ENCODE measurements at places on chromosomes 5 and 9.

DNA sequence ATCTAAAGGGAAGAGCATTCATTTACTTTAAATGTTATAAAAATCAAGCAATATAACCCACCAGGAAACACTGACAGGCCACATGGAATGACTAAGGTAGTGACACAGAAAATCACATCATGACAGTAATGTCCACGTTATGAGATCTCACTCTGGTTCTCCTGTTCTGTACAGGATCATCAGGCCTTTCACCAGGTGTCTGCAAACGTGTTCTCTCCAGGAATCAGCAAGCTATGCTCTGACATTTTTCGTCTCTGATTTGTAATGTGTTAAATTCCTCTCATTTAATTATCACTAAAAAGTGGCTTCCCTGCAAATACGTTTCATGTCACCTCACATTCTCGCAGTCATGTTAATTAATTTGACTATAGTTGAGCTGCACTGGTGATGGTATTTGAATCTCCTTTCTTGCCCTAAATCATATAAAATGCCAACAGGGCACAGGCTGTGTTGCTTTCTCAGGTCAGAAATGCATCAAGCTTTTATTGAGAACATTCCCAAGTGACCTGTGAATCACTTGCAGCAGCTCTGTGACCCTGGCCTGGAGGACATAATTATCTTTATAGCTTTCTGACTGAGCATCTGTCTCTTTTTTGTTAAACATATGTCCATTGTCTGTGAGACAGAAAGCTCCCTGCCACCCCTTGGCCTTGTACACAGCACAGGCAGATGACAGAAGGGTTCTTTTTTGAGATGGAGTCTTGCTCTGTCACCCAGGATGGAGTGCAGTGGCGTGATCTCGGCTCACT, 196.2 kb downstream of the DIRAS2 start:
- DNase-seq = no peak

GRCh38 chr9:99824378-99825171, 2.9 kb downstream of the NR4A3 start:
- DNase-seq = peak; percentile 42

- DNase-seq = no peak
These were observed 3.7 kb upstream of the NIPAL4 start for GRCh38 chr5:157456301-157456700.

- DNase-seq = no peak
These were observed 124.9 kb downstream of the SPOCK1 start for GRCh38 chr5:137374110-137374714.

DNA sequence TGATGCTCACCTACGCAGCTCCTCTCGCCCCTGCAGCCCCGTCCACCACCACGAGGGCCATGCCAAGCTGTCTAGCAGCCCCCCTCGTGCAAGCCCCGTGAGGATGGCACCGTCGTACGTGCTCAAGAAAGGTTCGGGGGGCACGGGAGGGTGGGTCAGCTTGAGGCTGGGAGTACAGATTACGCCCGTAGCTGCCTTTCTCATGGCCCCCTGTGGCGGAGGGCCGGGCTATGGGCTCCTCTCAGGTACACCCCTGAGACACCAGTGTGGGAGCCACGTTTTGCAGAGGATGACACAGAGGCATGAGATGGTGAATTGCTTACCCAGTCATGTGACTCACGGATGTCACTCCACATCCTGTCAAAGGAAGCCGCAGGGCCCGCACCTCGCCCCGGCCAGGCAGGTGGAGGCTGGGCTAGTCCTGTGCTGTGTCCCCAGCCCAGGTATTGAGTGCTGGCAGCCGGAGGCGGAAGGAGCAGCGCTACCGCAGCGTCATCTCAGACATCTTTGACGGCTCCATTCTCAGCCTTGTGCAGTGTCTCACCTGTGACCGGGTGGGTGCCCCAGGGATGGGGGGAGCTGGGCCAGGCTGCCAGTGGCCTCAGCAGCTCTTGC, 33.7 kb downstream of the USP20 start:
- DNase-seq = peak; percentile 66

DNA sequence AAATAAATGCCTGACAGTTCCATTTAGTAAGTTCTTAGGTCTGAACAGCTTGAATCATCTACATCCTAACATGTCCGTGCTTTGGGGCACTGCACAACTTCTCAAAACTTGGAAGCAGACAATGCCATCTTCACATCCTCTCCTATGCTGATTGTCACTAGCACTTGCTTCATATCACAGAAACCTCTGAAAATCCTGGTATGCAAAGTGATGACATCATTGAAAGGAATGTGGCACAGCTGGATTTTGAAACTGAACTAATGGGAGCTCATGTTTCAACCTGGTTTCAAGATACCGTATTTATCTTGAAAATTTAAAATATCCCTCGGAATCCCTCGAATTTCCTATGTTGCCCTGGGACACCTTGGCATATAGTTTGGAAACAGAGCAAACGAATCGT, 490.2 kb upstream of the DAP start:
- DNase-seq = no peak

DNA sequence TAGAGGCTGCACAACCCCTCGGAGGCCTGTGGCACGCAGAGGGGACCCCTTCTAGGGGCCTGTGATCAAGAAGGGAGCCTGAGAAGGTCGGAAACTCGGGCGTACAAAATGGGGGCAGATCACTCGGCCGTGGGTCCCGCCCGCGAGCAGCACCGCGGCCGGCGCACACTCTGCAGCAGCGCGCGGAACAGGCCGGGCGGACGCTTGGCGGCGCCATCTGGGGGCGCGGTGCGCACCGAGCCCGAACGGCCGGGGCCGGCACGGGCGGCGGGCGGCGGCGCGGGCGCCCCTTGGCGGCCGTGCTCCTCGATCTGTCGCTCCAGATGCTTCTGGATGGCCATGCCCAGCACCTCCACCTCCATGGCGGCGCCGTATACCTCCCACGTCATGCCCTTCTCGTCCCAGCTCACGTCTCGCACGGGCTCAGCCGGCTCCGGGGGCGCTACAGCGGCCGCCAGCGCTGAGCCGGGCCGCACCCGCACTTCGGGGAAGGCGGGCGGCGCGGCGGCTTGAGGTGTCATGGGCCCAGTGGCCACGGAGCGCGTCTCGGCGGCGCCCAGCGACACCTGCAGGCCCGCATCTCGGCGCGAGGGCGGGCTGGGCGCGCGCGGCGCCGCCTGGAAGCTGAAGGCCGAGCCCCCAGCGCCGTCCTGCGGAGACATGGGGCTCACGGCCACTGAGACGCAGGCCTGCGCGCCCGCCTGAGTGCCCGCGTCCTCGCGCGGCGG, 13.1 kb downstream of the GPRIN1 start:
- DNase-seq = peak; percentile 59

- no peak for DNase-seq
These were observed 74.8 kb downstream of the ICE1 start for GRCh38 chr5:5497152-5497788.

DNA sequence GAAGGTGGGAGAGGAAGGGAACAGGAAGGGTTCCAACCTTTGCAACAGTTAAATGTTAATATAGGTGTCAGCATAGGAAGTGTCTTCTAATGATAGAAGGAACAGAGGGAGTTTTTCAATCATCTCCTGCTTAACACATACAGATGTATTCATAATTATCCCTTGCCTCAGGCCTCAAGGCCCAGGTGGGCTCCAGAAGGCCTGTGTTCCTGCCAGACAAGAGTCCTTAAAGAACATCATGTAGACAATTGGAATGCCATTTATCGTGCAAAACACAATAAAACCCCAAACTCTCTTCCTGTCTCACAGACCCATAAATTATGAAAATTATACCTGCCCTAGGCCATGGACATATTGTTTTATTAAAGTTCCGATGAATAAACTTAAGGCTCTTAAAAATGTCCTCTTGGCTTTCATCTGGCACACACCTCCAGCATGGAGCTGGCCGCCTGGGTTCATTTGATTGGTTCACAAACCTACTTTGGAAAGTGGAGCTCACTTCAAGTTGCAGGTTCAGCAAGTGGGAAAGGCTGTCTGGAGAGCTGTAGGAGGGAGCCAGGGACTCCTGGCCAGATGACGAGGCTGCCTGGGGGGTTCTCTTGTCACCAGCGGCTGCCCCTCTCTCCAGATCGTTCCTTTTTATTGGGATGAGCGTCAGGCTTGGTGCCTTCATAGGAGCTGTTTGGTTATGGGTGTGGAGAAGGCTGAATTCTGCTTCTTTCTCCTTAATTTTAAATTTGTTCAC, 17.5 kb downstream of the SPRY4 start:
- no peak for DNase-seq

- no peak for DNase-seq
These were observed 30.4 kb upstream of the FABP6 start for GRCh38 chr5:160198841-160199409.

GRCh38 chr5:57753446-57753845, 270.8 kb upstream of the ACTBL2 start:
- no peak for DNase-seq

GRCh38 chr9:36029202-36029601, 7.5 kb upstream of the RECK start:
- no peak for DNase-seq

DNA sequence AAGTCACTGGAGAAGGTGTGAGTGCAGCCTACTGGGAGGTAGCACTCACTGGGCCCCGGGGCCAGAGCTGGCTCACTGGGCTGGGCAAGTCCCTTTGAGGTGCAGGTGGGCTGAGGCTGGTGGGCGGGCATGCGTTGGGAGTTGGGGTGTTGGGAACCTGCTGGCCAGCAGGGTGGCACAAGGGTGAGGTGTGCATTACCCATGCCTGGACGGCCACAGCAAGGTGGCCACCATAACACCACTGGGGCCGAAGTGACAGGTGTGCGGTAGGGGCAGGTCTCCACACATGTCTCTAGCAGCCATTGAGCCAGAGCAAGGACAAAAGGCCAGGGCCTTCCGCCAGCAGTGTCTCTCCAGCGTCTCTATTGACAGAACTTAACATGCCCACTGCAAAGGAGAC, 22.6 kb downstream of the PRRT1B start:
- DNase-seq = no peak
